ENCODE measurements at places on chromosomes 4 and X.

GRCh38 chr4:10639100-10639499 lies 45.5 kb downstream of the CLNK start:
- no peak for DNase-seq

DNA sequence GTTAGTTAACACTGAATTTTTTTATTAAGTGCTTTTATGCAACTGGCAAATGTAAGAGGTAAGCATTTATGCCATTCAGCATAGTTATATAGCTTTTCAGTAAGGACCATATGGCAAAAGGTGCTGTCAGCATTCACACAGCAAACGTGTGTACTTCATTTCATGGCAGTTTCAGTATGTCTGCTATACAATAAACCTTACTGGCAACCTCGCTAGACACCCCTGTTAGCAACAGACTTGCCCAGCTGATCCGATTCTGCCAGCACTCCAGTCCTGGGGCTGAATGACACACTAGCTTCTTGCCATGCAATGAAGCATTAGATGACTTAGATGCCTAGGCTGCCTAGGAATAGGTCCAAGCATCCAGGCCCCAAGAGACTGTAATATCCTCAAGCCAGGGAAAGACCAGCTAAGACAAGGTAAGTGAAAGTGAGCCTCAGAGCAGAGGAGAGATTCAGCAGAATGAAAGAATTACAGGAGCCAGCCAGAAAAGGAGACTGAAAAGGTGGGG lies 47.3 kb upstream of the DOCK11 start:
- no peak for DNase-seq

DNA sequence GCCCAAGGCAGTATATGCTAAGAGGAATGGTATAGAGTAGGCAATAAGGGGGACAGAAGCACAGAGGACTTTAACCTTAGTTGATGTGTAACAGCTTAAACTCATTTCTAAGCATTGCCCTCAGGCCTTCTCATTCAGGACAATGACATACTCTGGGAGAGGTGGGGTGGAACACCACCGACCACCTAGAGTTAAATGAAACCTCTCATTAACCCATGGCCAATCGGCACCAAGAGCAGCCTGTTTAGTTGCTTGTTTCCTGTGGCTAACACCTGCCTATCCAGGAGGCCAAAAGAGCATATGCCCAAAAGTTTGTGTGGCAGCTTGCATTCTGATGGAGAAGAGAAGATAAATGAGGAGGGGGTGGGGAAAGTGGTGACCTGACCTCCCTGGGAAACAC lies 88.7 kb upstream of the PLAC1 start:
- DNase-seq = no peak

DNA sequence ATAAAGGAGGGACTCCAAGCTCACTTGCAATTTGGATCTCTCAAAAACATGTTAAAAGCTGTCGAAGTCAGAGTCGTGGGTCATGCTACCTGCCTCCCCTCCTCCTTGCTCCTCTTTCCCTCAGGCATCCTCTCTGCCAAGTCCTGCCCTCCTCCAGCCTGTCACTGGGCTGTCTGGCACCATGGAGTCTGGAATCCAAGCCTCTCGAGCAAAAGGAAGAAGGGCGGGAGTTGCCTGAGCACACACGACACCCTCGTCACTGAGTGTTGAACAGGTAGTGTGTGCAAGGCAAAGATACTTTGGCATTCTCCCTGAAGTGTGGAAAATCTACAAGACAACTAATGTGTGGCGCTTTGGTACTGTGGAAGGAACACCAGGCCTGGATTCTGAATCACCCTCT lies 62.2 kb downstream of the HAUS3 start:
- no peak for DNase-seq

GRCh38 chr4:99300934-99301333 lies 10.1 kb upstream of the ADH1A start:
- peak; percentile 95 for DNase-seq

DNA sequence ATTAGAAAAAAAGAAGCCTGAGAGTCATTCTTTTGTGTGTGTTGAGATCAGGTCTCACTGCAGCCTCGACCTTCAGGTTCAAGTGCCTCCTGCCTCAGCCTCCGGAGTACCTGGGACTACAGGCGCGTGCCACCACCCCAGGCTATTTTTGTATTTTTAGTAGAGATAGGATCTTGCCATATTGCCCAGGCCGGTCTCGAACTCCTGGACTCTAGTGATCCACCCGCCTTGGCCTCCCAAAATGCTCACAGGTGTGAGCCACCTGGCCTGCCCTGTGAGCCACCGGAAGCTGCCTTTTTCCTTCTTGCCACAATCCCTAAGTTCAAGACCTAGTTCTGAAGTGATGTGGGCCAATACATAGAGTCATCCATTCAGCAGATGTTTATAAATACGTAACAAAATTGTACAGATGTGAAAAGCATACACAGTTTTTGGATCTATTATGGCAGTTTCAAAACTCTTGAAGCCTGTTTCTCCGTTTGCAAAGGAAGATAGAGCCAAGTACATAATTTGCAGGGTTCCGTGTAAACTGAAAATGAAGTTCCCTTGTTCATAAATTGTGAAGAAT lies 536 bp upstream of the CTSO start:
- no peak for DNase-seq

- DNase-seq = no peak
These were observed 28.0 kb upstream of the AFAP1 start for GRCh38 chr4:7967501-7968261.

DNA sequence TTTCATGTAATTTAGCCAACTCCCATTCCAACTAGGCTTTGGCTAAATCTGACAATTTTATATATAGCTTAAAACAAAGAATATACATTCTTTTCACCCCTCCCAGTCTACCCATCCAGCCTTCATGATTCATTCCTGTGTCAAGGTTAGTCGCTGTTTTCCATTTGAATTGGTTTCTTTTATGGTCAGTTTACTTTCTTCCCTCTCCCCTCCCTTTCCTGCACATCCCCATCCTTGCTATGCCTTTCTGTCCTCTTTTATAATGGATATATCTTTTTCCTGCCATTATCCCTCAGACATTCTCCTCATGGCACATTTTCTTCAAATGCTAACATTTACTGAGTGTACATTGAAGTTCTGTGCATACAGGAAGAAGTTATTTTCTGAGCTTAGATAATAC lies 4.7 kb downstream of the ZXDB start:
- DNase-seq = no peak

DNA sequence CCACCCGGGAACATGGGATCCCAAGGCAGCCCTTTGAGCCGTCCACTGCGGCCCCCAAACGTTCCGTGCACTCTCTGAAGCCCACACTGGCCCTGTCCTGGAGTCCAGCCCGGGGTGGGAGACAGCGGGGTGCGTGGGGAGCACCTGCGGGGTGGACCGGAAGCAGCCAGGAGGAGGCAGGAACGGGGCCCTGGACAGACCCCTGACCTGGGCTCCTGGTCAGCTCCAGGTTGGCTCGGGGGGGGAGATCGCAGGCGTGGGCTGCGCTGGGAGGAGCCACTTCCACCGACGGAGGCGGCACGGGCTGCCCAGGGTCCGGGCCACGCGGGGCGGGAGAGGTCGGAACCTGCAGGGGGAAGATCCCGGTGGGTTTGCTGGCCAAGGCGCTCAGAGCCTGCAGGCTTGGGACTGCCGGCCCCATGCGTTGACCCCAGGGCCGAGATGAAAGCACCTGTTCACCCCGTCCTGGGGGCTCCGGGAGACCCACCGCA lies 5.7 kb upstream of the PLCXD1 start:
- DNase-seq = no peak

DNA sequence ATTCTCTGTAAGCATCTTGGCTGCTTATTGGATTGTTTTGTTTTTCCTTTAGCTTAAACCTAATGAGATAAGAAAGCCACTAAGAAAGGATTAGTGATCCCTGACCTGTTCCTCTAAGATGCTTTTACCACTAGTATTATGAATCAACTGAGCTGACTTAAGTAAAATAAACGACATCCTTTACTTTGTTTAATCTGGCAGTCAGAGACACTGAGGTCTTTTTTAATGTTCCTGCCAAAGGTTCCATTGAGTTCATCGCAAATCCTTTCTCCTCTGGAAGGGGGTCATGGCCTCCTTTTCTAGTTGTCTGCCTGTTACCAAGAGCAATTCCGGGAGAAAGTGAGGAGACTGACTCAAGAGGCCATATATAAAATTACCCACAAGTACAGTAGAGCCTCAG lies 1038.3 kb upstream of the SLIT2 start:
- DNase-seq = no peak

GRCh38 chr4:173516621-173517524 lies 13.2 kb downstream of the HAND2 start:
- DNase-seq = no peak

GRCh38 chr4:147799986-147800555 lies 68.2 kb downstream of the ARHGAP10 start:
- no peak for DNase-seq

DNA sequence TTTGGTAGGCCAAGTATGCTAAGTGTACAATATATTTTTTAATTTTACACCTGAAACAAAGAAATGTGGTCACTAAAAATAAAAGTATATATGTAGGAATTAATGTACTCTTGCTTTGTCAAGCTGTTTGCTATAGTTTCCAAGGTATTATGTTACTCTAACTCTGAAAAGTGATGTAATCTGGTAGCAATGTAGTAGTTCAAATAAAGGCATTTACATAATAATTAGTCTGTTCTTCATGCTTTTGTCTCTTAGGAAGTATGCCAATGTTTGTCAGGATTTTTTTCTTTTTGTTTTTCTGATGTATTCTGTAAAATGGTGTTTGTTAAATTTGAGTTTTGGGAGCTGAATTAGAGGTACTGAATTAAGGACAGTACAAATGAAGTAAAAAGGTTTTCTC lies 89.5 kb downstream of the PLS3 start:
- DNase-seq = no peak

DNA sequence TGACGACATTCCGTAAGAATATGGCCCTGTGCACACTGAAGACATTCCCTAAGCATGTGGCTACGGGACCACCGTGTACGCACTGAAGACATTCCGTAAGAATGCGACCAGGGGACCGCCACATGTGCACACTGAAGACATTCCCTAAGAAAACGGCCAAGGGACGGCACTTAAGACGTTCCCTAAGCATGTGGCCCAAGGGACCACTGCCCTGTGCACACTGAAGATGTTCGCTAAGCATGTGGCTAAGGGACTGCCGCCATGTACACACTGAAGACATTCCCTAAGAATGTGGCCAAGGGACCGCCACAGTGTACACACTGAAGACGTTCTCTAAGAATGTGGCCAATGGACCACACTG lies 21.4 kb downstream of the DHRSX start:
- DNase-seq = no peak

GRCh38 chr4:15270201-15270600 lies 157.6 kb upstream of the C1QTNF7 start:
- no peak for DNase-seq

DNA sequence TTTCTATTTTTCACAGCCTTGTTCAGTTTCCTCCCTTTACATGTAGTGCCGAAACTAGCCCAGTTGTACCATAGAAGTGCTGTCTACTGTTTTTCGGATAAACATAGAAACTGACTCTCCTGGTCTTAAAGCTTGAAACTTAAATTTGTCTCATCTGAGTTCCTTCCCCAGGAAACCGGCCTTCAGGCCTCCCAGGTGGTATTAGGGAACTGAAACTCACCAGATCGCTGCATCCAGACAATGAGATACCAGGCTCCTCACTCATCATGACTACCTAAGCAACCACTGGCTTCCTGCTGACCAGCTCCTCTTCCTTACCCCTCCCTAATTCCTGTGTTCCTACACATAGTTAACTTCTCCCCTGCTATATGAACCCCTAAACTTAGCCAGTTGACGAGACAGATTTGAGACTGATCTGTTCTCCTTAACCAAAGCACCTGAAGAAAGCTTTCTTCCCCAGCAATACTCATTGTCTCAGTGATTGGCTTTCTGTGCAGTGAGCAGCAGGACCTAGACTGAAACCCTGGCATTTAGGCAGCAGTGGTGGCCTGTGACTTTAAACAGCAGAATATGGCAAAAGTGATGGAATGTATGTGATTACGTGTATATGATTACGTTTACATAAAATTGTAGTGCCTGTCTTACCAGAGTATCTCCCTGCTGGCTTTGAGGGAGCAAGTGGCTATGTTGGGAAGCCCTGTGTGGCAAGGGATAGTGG lies 959.1 kb upstream of the LCORL start:
- DNase-seq = no peak

Data from AG04450 (cell line).